Dermis blood vessel endothelial cell (primary cell): ENCODE measurements at places on chromosomes 6 and 20. TPM values are rescaled to one million over a fixed set of nuclear protein-coding genes. Genes with fewer than 3 reads are reported as not detected.

Gene SLC22A3
- total RNA-seq, result under 0.01 TPM in 1 of 2 replicates, not detected in the other

Gene CD83
- total RNA-seq, result 2.9 and 5.3 TPM in 2 replicates

Gene RAB32
- total RNA-seq, result 67.7 and 111 TPM in 2 replicates

Gene SAYSD1
- 8.5 and 14.0 TPM in 2 replicates for total RNA-seq

Gene TNFRSF6B
- 16.8 and 22.0 TPM in 2 replicates for total RNA-seq
